CD8-positive, alpha-beta memory T cell (primary cell): ENCODE measurements at places on chromosomes 7 and 10.

DNA sequence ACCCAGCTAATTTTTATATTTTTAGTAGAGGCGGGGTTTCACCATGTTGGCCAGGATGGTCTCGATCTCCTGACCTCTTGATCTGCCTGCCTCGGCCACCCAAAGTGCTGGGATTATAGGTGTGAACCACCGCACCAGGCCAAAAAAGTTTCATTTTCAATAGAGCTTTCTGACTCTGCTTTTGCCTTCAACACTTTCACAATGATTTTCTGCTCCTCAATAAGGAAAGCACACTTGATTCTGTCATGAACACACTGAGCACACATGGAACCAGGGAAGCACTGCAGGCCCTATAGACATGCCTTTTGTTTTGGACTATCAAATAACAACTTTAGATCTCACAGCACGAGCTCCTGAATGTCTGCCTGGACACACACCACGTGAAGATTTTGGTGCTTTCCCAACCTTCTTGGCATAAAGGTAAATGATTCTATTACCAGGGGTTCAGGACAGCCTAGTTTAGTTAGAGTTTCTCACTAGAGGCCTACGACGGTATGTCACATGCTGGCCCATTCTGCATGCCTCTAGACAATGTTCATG, 8.0 kb downstream of the RRP12 start:
- no peak for DNase-seq

DNA sequence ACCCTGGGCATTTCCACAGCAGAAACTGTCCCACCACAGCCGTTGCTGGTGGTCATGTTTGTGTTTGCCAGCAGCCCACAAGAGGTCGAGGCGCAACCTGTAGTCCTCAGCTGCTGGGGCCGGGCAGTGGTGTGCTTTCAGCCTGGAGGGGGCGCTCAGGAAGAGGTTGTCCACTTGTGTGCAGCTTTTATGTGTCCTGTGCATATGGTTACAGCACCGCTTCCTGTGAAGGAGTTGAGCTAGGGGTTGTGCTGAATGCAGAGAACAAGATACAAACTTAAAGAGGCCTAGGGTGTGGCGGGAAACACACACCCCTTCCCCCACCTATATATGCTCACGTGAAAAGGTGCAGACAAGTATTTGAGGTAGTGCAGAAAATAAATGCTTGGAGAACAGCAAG, 29.5 kb upstream of the PFKFB3 start:
- peak; percentile 26 for DNase-seq

DNA sequence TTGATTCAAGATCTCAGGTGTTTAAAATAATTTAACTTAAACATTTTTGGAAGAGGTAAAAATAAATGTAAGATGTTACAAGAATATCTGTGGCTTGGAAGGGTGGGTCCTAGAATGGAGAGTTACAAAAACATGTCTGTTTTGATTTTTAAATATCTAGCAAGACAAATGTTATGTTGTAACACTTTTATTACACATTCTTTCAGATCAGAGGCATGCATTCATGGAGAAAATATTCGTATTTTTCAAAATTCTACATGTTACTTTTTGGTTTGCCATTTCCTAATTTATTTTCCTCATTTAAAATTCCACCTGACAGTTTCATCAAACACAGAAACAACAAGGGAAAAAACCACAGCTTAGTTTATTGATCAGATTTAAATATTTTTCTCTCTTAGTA, 10.0 kb downstream of the WBP1L start:
- DNase-seq: no peak

GRCh38 chr10:131663351-131663750, 237.5 kb upstream of the PPP2R2D start:
- no peak for DNase-seq

- DNase-seq: no peak
These were observed 47.3 kb downstream of the TNPO3 start for GRCh38 chr7:129007572-129007971.

- DNase-seq: no peak
These were observed 53.3 kb upstream of the SLC16A12 start for GRCh38 chr10:89588671-89589070.

DNA sequence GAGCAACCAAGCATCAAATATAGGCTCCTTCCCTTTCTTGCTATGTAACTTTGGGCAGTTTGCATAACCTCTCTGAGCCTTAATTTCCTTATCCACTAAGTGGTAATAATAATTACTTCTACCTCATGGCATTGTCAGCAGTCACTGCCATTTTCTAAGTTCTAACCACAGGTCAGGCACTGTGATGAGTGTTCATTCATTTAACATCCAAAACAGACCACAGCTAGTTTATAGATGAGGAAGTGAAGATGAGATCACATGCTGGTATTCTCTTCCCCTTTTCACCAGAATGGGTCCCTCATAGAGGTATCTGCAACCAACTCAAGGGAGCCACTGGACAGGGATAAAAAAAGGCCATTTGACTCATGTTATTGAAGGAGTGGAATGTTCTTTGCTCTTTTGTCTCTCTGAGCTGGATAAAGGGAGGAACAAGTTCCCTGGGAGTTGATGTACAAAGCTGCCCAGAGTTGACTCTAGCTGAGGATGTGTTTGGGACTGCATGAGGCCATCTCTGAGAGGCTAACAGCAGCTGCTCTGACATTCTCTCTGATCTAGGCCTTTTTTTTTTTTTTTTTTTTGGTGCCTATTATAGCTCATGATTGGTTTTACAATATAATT, 65.0 kb downstream of the DNAJC12 start:
- no peak for DNase-seq

DNA sequence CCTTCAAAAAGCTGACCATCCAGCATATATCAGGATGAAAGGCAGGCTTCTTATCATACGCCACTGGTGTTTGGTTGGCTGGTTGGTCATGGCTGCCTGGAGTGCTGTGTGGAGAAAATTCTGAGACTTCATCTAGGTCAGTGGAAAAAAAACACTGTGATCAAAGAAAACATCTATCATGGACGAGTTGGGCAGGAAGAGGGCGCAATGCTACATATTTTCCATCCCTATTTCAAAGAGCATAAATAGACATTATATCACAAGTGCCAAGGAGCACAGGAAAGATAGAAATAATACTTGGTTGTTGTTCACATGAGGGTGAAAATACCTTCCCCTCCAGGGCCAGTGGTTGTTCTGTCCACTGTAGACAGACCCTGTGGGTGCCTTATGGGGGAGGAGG, 128.4 kb upstream of the PLPP4 start:
- no peak for DNase-seq
